Activated T-helper 1 cell treated with anti-CD3 and anti-CD28 coated beads, Interleukin-2, amount 50 U/mL, for 16 hours (primary cell): ENCODE measurements at places on chromosomes 7 and 10.
A peak's percentile ranks its signal among the peaks of the same experiment; 100 is the strongest.

- DNase-seq: no peak
These were observed 8.0 kb downstream of the FLNC start for GRCh38 chr7:128838109-128838779.

DNA sequence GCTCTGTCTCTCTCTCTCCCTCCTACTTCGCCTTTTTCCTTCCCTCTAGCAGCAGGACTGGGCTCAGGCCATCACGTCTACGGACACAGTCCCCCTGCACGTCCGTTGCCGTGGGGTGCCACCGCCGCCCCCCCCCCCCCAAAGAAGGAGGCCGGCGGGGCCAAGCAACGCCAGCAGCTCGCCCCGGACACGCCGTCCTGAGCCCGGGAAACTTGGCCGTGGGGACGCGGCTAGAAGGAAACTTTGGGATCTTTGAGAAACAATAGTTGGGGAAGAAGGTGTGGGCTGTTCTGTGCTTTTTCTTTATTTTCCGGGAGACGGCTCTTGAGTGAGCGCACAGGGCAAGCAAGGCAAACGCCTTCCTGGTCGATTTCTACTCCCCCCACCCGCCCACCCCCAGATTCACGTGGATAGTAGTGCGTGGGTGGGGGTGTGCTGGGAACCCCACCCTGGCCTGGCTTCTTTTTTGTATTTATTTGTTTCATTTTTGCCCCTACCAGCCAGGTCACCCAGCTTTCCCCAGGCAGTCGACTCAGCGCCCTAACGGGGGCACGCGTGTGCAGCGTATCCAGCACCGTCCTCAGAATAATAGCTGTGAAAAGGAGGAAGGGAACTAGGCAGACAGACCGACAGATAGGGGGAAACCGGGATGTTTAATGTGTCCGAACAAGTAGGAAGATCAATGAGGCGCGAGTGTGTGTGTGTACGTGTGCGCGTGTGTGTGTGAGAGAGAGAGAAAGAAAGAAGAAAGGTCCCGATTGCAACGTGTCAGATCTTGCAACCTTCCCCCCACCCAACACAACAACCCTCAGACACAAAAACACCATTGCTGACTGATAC lies 1.4 kb downstream of the MXI1 start:
- peak; percentile 12 for DNase-seq

DNA sequence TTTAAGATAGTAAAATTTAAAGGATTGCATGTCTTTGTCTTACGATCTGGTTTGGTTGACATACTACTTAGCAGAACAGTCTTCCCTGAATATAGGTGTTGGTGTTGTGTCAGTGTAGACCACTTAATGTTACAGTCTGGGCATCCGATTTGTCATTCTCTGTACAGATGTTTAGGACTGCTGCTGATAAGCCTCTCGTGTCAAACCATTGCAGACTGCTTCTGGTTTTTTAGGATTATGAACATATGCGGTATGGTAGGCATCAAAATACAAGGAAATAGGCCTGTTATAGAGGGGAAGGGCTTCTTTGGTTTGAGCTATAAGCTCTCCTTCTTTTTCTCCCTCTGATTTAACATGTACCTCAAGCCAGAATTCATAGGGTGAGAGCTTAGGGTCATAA lies 7.4 kb downstream of the CYP3A43 start:
- DNase-seq: no peak

- no peak for DNase-seq
These were observed 468.5 kb upstream of the MKI67 start for GRCh38 chr10:128594688-128595087.

DNA sequence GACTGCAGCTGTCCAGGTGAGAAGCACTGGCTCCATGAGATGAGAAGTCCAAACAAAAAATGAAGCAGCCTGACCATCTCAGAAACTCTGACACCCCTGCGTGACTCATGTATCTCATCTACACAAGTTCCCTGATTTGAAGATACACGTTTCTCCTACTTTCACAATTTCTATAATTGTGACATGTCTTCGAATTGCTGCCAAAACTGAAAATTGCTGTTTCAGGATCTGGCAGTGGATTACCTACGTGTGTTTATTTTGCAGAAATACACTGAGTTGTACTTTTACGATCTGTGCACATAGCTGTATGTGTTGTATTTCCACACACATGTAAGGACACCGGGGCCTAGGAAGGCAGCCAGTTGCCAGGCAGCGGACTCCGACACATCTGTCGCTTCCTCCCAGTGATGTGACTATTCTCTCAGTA lies 53.2 kb downstream of the LARP4B start:
- no peak for DNase-seq

GRCh38 chr7:99615989-99616358 lies 772 bp upstream of the ZSCAN25 start:
- no peak for DNase-seq

DNA sequence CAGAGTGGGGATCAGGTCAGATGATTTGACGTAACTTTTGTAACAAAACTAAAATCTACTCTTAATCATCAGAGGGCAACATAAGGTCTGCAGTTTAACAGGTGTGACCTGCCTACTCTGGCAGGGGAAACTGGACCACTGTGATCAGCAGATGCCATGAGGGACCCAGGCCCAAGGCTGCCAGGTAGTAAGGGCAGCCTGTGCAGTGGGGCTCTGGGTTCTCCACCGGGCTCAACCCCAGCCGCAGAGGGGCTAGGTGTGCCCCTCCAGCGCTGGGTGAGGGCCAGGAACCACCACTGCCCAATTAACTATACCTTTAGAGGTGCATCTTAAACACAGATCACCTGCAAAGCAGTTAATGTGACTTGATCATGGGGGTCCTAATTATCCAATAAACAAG lies 17.6 kb downstream of the AKR1B1 start:
- DNase-seq: no peak

DNA sequence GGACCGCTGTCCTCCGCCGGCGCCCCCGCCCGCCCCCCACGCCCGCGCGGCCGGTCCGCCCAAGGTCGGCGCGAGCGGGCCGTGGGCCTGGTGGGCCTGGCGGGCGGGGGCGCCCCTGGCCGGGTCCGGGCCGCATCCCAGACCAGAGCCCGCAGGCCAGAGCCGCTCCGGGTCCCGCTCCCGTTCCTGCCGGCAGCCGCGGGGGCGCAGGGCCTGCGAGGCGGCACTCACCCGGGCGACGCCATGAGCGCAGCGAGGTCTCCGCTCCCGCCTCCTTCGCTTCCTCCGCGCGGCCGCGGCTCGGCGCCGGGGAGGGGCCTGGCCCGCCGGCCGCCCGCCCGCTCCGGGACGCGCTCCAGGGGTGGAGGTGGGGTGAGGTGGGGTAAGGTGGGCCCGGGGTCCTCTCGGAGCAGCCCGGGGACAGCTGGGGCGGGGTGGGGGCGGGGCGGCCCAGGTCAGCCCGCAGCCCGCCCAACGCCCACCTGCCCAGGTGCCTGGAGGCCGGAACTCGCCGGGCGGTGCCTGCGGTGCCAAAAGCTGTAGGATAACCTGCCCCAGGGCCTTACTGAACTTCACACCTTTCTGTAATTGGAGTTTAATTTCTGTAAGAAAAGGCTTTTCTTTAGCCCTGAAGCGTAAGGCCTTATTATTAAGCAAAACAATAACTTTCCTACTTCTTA lies at the start of gene URGCP:
URGCP (minus strand) TSS at position 266 of the 680 bp plus-strand sequence; CDS start at position 245, 21 bp downstream.
- peak; percentile 33 for DNase-seq

DNA sequence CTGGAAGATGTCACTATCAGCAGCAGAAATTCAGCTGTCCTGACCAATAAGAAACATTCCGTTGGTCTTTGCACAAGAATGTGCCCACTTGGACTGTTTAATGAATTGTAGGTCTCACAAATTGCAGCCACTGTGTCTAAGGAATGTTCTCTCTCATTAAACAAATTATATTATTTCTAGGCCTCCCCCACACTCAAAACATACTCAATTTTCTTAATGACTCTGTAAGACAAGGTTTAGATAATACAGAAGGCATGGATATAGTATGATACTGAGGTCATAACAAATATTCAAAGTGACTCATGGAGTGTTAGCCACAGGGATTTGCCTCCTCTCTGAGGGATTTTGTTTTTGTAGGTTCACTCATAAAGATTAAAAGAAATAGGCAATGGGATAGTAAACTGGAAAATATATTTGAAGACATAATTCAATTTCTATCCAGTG lies 197.5 kb downstream of the PTN start:
- DNase-seq: no peak

GRCh38 chr10:61452151-61452651 lies 980 bp downstream of the TMEM26 start:
- DNase-seq: no peak

DNA sequence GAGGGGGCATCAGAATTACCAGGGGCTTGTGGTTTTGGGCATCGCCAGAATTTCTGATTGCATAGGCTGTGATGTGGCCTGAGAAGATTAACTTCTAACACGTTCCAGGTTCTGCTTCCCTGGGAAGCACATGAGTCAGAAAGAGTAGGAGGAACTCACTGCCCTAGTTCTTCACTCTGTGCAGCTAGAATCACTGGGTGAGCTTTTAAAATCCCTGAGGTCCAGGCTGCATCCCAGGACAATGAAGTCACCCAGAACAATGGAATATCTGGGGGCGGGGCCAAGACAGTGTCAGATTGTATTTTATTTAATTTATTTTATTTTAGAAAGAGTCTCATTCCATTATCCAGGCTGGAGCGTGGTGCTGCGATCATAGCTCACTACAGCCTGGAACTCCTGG lies 636.5 kb downstream of the CALN1 start:
- DNase-seq: no peak

- DNase-seq: no peak
These were observed 404.5 kb downstream of the ADRA2A start for GRCh38 chr10:111481261-111481826.

DNA sequence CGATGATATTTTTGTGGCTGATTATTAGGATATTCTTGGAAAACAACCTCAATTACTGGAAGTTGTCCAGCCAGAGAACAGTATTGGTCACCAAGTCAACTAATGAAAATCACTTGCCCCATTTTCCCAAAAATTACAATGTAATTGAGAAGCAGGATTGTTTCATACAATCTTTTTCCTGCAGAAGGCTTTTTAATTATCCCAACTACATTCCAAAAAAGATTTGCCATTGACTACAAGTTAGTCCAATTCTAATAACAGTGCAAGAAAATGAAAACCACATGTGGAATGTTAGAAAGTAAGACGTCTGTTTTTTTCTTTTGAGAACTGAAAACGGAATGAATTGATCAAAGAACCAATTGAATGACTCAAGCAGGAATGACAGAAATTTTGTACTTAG lies 1195.8 kb downstream of the SORCS1 start:
- no peak for DNase-seq

GRCh38 chr10:11684717-11685645 lies 57.2 kb upstream of the ECHDC3 start:
- DNase-seq: peak; percentile 15

DNA sequence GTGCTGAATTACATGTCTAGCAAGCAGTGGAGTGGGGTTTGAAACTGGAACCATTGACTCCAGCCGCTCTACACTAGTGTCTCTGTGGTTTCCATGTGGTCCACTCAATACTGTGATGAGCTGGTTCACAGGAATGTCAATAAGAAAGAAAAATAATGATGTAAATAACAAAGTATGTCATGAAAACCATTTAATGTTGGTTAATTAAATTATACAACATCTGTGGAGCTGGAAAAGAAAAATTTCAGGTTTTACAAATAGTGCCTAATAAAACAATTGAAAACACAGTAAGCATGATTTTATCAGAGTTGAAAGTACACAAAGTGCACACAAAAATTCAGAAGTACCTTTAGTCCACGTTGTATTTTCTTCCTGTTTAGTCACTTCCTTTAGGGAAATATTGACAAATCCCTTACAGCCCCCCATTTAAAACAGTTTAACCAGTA lies 28.7 kb upstream of the NAMPT start:
- no peak for DNase-seq

GRCh38 chr10:71427246-71427645 lies 30.5 kb downstream of the CDH23 start:
- DNase-seq: no peak

DNA sequence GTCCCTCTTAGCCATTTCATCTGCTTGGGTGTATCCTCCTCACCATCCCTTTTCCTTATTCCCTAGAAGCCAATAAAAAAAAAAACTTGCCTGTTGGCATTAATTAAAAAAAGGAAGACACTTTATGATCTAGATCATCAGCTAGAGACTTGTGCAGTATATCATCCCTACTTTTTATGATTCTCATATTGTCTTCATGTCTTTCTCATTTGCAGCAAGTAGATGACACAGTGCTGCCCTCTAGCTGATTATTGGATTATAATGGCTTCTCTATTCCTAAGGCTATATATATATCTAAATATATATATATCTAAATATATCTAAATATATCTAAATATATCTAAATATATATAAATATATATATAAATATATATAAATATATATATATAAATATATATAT lies 272.4 kb upstream of the LRGUK start:
- DNase-seq: no peak
